Kasumi-1 (cell line): ENCODE measurements at places on chromosomes 12 and 14.

DNA sequence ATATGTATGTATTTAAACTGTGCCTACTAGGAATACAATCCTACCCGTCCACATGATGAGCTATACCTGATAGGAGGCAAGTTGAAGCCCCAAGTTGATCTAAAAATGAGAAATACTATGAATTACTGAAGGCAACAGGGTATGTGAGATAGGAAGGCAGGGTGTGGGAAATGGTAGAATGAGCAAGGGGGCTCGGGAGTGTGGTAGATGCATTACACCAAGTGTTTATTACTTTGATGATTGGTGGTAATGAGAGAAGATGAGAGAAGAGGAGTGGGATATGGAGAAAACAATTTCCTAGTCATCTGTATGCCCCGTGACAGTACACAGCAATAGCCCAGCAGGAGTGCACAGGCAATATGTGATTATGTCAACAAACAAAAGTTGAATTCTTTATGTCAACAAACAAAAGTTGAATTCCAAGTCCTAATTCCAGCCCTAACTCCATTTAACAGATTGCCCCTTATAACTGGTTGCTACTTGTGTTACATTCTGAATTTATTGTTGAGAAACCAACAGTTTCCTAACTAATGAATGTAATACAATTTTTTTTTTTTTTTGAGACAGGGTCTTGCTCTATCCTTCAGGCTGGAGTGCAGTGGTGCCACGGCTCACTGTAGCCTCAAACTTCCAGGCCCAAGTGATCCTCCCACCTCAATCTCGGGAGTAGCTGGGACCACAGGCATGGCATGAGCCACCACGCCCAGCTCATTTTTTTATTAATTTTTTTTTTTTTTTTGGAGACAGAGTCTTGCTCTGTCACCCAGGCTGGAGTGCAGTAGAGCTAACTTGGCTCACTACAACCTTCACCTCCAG, 2.5 kb downstream of the LPCAT3 start:
- no peak for DNase-seq

GRCh38 chr12:7806863-7807487, 17.8 kb downstream of the NANOG start:
- DNase-seq, result peak; percentile 37

DNA sequence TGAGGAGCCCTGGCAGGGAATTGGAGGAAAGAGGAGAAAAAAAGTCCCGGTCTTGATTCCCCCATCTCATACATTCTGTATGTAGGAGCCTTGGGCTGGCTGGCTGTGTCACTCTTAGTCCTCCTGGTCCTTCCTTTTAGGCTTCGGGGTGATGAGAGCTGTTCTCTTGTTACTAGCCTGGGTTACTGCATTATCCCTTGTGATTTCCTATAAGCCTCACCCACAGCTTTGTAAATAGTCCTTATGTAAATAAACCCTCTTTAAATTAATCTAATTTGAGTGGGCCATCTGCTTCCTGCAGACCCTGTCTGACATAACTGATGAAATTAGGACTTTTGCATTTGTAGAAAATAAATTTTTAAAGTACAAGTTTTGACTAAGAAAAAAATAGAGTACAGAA, 19.2 kb downstream of the DNM1L start:
- no peak for DNase-seq

- no peak for DNase-seq
Observed at GRCh38 chr14:37596790-37597472, 1.5 kb downstream of the TTC6 start.

DNA sequence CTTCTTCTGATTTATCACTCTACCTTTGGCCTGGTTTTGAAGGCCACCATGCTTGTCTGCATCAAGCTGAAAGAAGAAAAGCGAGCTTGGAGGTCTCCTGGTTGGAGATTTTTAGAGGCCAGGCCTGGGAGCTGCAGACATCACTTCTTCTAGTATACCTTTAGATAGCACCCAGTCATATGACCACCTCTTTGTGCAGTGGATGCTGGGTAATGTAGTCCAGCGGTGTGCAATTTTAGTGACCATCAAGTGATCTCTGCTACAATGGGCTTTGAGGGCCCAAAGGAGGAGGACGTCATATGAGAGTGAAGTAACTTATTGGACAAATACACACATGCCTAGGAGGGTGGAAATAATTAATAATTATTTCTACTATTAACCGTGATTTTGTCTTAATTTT, 15.2 kb upstream of the WNT5B start:
- DNase-seq, result no peak

- no peak for DNase-seq
Observed at GRCh38 chr14:105797546-105797945, 271.2 kb downstream of the TMEM121 start.

DNA sequence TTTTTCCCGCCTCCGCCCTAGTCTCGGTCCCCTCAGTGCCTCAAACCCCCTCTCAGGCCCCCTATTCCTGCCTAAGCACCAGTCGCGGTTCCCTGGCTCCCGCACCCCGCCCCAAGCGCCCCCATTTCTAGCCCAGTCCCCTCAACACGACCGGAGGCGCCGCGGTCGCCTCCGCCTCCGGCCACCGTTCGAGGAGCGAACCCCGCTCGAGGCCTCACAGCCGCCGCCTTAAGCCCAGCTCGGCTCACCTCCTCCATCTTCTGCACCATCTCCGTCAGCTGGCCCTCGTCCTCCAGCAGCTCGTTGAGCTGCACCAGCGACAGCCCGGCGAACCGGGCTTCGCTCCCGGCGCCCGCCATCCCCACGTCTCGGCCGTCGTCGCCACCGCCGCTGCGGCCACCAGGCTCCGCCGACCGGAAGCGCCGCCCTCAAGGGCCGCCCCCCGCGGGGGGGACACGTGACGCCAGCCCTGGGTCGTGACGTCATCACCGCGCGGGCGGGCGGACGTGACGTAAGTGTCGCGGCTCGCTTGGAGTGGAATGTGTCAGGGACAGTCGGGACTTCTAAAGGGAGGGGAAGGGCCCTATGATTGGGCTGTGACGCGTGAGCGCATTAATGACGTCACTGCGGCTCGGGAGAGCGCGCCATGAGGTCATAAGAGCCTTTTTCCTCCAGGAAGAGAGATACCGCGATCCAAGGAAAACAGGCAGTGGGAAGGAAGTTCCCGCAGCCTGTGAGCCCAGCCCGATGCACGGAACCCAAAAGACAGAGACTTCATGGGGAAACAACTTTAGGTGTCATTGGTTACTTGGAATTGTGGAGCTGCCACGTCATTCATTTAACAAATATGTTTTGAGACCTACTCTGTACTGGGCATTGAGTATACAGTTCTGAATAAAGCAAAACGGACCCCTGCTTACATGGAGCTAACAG, at the start of gene VPS37B:
Gene VPS37B (minus strand): TSS at position 421 of the 933 bp plus-strand sequence. CDS start 62 bp downstream, at position 359.
- peak; percentile 48 for DNase-seq

- peak; percentile 83 for DNase-seq
Observed at GRCh38 chr14:77347751-77348150, 26.9 kb downstream of the GSTZ1 start.
